WTC11 (cell line): ENCODE measurements at places on chromosomes 4 and X.

DNA sequence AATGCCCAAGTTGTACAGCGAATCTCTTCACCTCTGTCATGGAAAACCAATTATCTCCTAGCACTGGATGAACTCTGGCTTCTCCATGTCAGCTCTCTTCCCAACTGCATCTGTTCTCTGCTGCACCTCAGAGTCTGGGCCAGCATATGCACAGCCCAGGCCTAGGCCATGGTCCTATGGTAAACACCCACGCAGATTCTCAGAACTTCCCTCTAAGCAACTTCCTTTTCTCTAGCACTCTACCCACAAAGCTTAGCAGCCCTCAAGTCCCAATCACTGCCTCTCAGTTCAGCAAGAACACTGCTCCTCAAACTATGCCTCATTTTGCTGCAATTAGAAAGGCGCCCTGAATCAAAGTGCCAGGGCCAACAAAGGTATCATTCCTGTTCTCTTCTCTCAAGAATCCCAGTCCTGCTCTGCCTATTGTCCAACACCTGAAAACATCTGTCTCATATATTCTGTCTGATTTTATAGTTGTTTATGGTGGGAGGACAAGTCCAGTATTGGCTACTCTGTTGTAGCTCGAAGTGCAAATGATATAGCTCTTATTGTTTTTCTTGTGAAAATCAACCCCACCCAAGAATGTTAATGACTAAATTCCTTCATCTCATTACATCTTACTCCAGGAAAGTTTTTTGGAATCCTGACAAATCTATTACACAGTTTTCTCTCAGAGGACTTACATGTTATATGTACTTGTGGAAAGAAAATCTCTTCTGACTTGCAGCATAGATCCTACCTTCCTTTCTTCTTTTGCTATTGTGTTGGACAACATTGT lies 85.4 kb downstream of the DCHS2 start:
- H3K27me3 ChIP-seq: no peaks in the 10 kb centered on the region; the same call in 1 of the 2 replicates
- DNase-seq: no peak

DNA sequence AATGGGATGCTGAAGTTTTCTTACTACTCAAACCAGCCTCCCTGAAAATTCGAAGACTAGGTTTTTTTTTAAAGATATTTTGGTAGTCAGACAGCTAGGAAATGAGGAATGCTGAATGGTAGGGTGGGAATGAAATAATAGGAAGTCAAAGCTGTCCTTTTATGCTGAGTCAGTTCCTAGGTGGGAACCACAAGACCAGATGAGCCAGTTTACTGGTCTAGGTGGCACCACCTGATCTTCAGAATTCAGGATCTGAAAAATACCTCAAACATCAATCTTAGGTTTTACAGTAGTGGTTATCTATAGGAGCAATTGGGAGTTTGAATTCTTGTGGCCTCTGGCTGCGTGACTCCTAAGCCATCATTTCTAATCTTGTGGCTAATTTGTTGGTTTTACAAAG lies 183.1 kb upstream of the GALNT7 start:
- no peaks in the 10 kb centered on the region for H3K27me3 ChIP-seq
- no peak for DNase-seq
- H3K27ac ChIP-seq: 0 out of 2 replicates have a peak overlapping the region, but pooled peaks have one; percentile 7
- peaks cover 31% of the 10 kb centered on the region for H3K36me3 ChIP-seq

- no peak for DNase-seq
- no peak overlapping the region for H3K4me3 ChIP-seq
- H3K4me1 ChIP-seq: no peaks in the 10 kb centered on the region
These were observed 40.4 kb downstream of the FOXR2 start for GRCh38 chrX:55663584-55663983.

DNA sequence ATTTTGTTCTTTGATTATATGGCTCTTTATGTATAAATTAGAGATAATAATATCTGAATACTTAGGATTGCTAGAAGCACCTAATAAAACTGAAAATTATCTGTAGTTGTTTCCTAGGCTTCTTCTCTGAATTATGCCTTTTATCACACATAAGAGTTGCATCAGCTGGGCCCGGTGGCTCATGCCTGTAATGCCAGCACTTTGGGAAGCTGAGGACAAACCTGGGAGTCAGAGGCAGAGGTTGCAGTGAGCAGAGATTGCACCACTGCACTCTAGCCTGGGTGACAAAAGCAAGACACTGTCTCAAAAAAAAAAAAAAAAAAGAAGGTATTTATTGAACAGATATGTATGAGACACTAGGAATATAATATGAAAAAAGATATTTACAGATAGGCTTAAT lies 773.5 kb upstream of the AGA start:
- no peaks in the 10 kb centered on the region for H3K36me3 ChIP-seq
- H3K27me3 ChIP-seq: no peaks in the 10 kb centered on the region
- no peak for DNase-seq
- H3K27ac ChIP-seq: no peak overlapping the region

DNA sequence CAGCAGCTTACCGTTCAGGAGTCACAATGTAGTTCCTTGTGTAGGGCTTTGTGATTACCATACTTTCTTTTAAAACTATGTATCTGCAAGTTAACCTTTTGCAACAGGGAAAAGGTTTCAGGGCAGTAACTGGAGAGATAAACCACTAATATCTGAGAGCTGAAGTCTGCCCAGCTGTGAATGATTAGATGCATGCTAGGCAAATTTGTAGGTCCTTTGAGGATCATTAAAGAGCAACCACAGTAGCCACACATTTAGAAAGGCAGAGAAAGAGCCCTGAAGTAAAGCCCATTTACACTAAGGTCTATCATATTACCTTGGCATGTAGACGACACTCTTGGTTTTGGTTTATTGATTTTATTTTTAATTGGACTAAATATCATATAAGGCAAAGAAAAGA lies 60.0 kb downstream of the ATP8A1 start:
- no peaks in the 10 kb centered on the region for H3K36me3 ChIP-seq
- H3K4me1 ChIP-seq: no peaks in the 10 kb centered on the region
- no peaks in the 10 kb centered on the region for H3K27me3 ChIP-seq
- H3K27ac ChIP-seq: no peak overlapping the region
- no peak for DNase-seq

DNA sequence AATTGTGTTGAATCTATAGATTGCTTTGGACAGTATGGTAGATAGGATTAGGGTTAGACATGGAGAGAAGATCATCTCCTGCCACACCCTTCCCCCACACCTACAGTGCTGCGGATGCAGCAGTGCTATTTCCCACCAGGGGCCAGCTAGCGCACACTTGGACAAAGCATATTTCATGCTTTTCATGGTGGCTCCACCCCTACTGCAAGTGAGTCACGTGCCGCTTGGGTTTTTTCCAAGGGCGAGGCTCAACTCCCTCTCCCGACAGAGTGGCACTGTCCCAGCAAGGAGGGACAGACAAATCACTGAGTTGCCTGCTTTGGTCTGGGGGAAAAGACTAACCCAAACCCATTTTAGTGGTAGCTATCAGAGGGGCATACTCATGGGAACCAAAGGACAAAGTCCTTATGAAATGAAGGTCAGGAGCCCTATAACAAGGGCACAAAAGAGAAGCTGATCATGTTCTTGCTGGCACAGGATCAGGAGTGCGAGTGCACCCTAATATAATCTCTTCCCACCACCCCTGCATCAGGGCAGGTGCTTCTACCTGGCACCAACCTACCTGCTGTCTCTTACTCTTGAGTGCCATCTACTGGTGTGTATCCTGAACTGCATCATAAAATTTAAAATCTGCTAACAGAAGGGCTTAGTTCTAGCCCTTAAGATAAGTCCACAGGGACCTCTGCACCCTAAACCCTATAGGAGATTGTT lies 55.1 kb upstream of the PGAM4 start:
- H3K36me3 ChIP-seq: no peaks in the 10 kb centered on the region
- H3K4me1 ChIP-seq: peaks cover 2% of the 10 kb centered on the region; the same call in 1 of the 2 replicates
- peak overlapping the region; percentile 29; the same call in 1 of the 2 replicates for H3K4me3 ChIP-seq
- no peaks in the 10 kb centered on the region for H3K27me3 ChIP-seq
- H3K27ac ChIP-seq: peak overlapping the region; percentile 60; the same call in 1 of the 2 replicates
- peak; percentile 16 for DNase-seq

GRCh38 chr4:108172231-108172752 lies 3.6 kb upstream of the LEF1 start:
- no peaks in the 10 kb centered on the region for H3K36me3 ChIP-seq
- peaks cover 41% of the 10 kb centered on the region for H3K4me1 ChIP-seq
- H3K27ac ChIP-seq: no peak overlapping the region
- peak overlapping the region; percentile 81 for H3K4me3 ChIP-seq
- peak; percentile 31 for DNase-seq

GRCh38 chr4:10816571-10816970 lies 132.0 kb upstream of the CLNK start:
- H3K4me3 ChIP-seq: no peak overlapping the region
- DNase-seq: no peak
- H3K36me3 ChIP-seq: peaks cover 46% of the 10 kb centered on the region
- no peak overlapping the region for H3K27ac ChIP-seq

DNA sequence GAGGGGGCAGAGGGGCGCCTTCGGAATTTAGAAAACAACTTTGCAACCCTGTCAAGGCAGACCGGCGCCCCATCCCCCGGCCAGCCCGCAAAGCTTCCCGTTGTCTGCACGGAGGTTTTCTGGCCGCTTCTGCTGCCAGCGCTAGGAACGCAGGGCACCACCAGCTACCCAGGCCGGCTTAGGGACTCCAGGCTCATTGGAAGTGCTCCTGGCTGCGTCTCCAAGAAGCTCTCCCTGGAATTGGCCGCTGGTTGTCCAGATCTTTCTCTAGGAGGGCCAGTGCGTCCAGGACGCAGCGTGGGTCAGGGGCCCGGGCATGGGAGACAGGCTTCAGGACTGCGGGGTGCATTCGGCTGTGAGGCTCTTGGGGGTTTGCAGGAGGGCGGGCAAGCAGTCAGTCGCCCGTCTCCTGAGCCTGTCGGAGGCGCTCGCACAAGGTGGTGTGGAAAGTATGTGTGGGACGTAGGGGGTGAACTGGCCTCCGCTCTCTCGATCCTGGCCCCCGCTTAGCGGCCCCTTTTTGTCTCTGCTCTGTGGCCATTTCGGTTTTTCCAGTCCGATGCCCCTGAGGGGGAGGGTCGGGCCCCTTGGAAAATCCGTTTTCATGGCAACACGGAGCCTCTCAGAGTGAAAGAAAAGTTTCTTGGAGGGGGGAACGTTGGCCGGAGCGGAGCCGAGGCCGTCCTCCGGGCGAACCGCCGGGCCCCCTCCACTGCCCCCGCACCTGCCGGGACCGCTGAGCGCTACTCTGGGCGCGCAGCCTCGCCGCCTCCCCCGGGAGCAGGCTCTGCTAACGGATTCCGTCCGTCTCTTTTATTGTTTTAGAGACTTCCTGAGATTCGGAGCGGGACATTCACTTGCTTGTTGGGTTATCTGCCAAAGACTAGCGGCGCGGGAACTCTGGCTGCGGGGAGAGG lies 810 bp upstream of the SOX3 start:
- no peaks in the 10 kb centered on the region for H3K36me3 ChIP-seq
- H3K27me3 ChIP-seq: peaks cover 90% of the 10 kb centered on the region
- H3K27ac ChIP-seq: no peak overlapping the region

GRCh38 chr4:132101526-132101925 lies 1047.6 kb upstream of the PCDH10 start:
- no peak overlapping the region for H3K4me3 ChIP-seq
- DNase-seq: no peak
- peaks cover 40% of the 10 kb centered on the region for H3K36me3 ChIP-seq

DNA sequence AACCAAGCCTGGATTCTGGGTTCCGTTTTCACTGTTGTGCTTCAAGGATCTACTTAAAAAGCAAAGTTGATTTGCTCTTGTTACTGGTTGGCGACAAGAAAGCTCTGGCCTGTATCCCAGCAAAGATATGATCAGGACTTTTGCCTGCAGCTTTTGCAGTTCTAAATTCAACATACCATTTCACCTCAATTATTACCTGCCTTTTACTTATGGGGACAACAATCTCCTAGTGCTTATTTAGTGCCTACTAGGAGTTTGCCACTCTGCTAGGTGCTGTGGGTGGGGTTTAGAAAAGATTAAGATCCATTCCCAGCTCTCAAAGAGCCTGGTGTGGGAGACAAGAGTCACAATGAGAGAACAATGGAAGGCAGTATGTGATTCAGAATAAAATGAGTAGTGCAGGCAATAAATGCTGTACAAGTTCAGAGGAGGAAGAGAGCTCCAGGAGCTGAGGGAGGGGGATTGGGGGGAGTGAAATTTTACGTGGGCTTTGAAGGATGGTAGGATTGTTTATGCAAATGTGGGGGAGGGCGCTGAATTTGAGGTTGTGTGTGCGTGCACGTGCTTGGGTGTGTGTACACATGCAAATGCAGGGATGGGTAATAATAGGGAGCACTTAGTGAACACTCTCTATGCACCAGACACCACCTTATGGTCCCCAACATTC lies 5.0 kb upstream of the TMEM164 start:
- no peaks in the 10 kb centered on the region for H3K36me3 ChIP-seq
- no peak overlapping the region for H3K4me3 ChIP-seq
- H3K27ac ChIP-seq: no peak overlapping the region
- DNase-seq: no peak

- H3K27me3 ChIP-seq: peaks cover 15% of the 10 kb centered on the region
- peaks cover 27% of the 10 kb centered on the region for H3K36me3 ChIP-seq
- no peak for DNase-seq
- H3K27ac ChIP-seq: no peak overlapping the region
These were observed 19.5 kb upstream of the WDFY3 start for GRCh38 chr4:84985952-84986351.

- peak; percentile 39 for DNase-seq
- peaks cover 48% of the 10 kb centered on the region for H3K27me3 ChIP-seq
- H3K4me3 ChIP-seq: peak overlapping the region; percentile 87
These were observed 770 bp upstream of the TIGD2 start for GRCh38 chr4:89110541-89110985.

DNA sequence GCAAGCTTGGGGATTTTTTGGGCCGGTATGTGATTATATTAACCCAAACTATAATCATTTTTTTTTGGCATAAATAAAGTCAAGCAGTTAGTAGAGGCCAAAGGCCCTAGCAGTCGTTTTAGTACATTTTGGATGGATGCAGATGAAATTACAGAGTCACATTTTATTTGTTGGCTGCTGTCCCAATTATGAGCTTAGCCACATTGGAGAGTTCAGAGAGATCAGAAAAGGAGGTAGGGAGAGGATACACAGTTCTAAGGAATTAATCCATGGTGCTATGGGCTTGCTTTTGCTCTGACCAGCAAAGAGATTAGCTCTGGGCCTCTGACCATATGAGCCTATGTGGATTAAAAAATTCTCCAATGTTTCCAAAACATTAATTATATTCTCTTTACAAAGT lies 395.1 kb downstream of the RAPGEF2 start:
- no peak overlapping the region for H3K27ac ChIP-seq
- no peak overlapping the region for H3K4me3 ChIP-seq
- no peaks in the 10 kb centered on the region for H3K27me3 ChIP-seq
- DNase-seq: no peak

GRCh38 chrX:54180403-54180802 lies 2.7 kb downstream of the FAM120C start:
- DNase-seq: no peak
- H3K36me3 ChIP-seq: peaks cover 13% of the 10 kb centered on the region
- H3K4me1 ChIP-seq: peaks cover 35% of the 10 kb centered on the region
- H3K27me3 ChIP-seq: no peaks in the 10 kb centered on the region
